NCI-H1105 (cell line): ENCODE measurements at places on chromosomes 2 and 18.
A peak's percentile ranks its signal among the peaks of the same experiment; 100 is the strongest.

GRCh38 chr2:44075541-44075940 lies 79.8 kb upstream of the LRPPRC start:
- no peak for DNase-seq

DNA sequence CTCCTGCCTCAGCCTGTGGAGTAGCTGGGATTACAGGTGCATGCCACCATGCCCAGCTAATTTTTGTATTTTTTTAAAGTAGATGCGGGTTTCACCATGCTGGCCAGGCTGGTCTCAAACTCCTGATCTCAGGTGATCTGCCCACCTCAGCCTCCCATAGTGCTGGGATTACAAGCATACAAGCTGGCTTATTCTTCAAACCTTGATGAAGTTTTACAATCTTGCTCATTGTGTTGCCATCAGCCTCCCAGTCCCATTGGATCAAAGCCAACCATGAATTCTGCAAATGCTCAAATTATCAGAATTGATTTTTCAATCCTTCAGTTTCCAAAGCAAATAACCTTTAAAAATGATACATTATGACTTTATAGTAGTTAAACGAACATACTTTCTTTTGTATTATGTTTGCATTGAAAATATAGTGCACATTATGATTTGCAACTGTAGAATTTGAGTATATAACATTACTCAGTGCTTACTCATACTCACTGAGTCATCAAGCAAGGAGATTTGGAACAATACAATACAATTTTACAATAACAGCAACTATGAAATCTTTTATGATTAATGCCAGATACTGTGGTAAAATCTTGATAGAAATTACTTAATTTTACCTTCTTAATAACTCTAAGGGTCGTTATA lies 1491.9 kb upstream of the CELF4 start:
- no peak for DNase-seq

DNA sequence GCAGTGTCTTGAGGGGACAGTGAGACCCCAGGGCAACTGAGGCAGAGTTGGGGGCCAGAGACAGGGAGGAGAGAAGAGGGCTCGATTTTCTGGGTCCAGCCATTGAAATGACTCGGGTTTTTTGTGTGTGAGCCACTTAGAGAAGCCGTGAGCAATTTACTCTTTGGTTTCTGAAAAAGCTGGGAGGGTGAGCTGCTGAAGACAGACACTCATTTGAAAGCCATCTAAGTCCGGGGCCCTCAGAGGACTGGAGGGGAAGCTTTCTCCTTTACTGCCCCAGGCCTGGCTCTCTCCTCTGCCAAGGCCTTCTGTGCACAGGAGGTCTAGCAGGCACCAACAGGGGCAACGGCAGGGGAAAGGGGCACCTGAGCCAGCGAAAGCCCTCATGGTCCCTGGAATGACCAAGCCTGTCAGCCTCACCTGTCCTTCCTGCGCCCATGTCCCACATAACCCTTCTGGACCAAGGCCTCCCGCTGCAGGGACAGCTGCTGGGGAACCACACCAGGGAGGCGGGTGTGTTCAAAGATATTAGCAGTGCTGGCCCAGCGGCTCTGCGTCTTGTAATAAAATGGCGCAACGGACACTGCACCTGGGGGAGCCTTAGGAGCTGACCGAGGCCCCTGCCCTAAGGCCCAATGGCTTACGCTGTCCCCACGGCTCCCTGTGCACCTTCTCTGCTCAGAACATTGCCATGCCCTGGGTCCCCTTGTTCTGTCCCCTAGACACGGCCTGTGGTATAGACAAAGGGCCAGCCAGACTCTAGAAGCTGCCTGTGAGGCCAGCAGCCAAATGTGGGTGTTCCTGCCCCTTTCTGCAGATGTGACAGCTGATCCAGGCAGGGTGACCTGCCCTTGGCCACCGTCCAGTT lies 45.8 kb downstream of the HS6ST1 start:
- DNase-seq = peak; percentile 85

DNA sequence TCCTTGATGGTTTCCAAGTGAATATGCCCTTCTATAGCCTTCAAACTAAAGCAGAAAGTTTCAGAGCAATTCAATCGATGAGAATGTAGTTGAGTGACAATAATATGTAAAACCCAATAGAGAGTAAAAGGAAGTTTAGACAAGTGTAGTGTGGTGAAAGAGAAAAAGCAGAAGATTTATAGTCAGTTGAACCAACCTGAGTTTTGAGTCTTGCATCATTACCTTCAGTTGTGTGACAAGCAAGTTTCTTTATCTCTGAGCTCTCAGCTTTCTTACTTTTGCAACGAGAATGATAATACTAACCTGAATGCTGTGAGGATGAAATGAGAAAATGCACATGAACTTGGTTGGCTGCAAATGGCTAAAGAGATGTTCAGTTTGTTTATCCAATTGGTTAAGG lies 40.6 kb upstream of the TMEM247 start:
- DNase-seq = no peak

DNA sequence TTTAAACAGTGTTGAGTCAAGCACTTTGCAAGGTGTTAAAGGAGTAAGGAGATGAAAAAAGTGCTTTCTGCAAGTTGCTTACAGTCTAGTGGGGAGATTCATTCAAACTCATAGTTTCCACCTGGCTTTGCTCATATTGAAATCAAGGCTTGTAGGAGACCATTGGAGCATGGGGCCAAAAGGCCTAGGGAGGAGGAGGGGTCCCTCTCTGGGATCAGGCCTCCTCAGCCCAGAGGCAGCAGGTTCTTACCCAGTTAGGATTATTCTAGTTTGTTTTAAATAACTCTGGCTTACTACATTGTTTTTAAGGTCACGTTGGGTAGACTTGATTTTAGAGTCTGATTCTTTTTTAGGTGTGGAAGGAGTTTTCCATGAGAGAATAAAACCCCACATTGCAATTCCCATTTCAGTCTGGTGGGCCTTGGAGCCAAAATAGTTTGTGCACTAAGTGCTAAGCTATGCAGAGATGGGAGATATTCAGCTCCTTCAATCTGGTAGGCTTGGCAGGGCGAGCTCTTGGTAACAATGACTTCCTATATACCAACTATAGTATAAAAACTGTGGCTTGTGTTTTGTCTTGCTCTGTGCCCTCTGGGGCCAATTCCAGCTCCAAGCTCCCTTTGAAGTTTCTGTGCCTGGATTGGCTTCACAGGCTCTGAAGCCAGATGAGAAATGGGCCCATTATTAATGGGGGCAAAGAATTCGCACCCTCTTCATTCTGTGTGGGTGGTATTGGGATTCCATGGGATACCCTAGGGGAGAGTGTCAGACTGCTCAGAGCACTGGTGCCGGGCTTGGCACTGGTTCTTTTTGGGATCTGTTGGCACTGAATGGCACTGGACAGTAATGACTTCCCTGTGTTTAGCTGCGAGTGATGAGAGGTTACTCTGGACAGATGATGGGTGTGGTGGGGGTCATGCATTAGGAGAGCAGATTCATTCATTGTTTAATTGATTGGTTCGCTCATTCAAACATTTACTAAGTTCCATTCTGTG lies 301.1 kb downstream of the MYCN start:
- DNase-seq = no peak

- no peak for DNase-seq
These were observed 776.0 kb downstream of the DCC start for GRCh38 chr18:53115876-53116585.

DNA sequence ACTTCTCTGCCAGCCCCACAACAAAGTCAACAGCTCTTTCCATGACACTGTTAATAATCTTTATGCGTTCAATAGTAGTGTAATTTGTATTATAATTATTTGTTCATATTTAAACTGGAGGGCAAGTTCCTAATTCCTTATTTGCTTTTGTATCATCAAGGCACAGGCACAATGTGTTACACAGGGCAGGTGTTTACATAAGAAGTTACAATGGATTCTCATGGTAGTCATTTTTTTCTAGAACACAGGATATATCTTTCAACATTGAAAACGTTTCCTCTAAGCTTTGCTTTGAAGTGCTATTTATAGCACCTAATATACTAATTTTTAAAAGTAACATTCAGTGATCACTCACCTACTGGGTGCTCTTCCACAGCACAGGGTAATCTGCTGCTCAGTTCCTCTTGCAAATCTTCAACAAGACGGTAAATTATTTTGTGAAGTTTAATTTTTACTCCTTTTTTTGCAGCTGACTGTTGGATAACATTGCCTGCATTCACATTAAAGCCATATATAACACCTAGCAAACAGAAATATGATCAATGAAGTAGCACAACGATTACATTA lies 7.3 kb downstream of the RPS27A start:
- no peak for DNase-seq

GRCh38 chr2:71897137-71897480 lies 250.6 kb downstream of the CYP26B1 start:
- DNase-seq = no peak

GRCh38 chr2:207528980-207529329 lies 807 bp upstream of the CREB1 start:
- DNase-seq = no peak

DNA sequence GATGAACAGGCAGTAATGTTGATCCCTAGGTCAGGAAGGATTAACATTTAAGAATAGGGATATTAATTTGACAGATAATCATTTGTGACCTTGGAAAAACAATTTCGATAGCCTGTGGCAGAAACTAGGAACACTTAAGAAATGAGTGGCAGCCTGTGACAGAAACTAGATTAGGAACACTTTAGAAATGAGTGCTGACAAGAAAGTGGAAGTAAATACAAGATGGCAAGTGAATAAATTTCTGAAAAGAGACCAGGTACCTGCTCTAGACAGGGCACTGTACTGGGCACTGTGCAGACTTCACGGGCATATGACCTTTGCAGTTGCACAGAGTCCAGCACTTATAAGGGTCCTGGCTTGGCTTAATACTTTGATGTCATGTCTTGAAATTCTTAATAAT lies 5.5 kb upstream of the HNRNPA3 start:
- no peak for DNase-seq
